ENCODE measurements at places on chromosomes 12 and 14. TPM values are rescaled to one million over a fixed set of nuclear protein-coding genes. Genes with fewer than 3 reads are reported as not detected.

DNA sequence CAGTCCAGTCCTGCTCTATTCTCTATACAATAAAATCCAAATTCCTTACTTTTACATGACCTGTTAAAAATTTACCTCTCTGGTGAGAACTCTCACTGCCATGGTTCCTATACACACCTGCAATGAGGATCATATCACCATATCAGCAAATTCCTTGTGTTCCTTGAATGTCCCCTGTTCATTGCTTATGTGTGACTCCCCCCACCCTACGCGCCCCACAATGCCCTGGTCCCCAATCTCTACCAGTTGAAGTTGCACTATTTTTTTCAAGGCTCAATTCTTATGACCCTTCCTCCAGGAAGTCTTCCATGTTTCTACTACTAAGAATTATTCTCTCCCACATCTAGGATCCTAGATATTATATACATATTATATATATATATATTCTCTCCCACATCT, 82.2 kb upstream of the NEDD1 start:
- no peak for DNase-seq

DNA sequence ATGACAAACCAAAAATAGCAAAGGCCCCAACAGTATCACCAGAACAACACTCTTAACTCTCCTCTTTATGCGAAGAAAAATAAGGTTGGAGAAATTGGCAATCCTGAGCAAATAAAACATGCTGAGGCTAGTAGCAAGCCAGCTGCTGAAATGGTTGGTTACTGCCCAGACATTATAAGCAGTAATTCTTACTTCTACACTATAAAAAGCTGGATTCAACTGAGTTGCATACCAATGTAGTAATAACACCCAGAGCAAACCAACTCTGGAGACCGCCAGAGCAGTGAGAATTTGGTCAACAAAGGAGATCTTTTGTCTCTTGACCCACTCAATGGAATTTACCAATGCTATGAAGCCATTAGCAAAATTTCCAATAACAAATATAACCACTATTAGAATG, 628 bp downstream of the TAS2R30 start:
- DNase-seq = no peak

DNA sequence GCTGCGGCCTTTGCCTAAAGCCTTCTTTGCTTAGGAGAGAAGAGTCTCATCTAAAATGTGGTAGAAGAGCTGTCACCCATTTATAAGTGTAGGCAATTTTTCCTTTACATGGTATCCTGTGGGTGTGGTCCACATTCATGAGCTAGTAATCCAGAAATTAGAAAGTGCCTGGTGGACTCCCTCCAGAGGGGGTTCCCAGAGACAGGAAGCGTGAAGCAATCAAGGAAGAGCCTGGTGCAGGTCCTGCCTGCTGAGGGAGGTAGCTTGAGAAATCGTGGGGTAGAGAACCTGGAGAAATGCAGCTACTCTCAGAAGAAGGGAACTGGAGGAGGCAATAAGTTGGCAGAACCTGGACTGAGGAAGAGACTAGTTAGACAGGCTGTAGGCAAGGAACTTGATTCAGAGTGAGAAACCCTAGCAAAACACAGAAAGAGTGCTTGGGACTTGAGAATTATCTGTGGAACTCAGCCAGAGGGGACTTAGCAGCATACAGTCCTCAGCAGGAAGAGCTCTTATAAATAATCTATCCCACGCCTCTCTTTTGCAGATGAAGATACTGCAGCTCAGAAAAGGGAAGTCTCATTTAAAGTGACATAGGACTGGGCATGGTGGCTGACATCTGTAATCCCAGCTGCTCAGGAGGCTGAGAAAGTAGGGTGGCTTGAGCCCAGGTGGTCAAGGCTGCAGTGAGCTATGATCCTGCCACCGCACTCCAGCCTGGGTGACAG, 182.4 kb upstream of the CCND2 start:
- DNase-seq = no peak

Gene B4GALNT3
- polyA plus RNA-seq = 4.4 TPM

- no peak for DNase-seq
These were observed 102.1 kb downstream of the TMEM117 start for GRCh38 chr12:43937947-43938346.

Gene ENDOU
- 0.33 TPM for polyA plus RNA-seq

Gene MYRFL
- polyA plus RNA-seq = 0.32 TPM

GRCh38 chr12:21655591-21655990, 2.1 kb downstream of the LDHB start:
- DNase-seq = no peak

Gene ASCL1
- polyA plus RNA-seq = 37.3 TPM

Gene RNASE7
- polyA plus RNA-seq = not detected

- no peak for DNase-seq
These were observed 10.3 kb downstream of the ARF3 start for GRCh38 chr12:48946943-48947342.

- DNase-seq = peak; percentile 35
These were observed 4.7 kb downstream of the ACVRL1 start for GRCh38 chr12:51911788-51912711.

DNA sequence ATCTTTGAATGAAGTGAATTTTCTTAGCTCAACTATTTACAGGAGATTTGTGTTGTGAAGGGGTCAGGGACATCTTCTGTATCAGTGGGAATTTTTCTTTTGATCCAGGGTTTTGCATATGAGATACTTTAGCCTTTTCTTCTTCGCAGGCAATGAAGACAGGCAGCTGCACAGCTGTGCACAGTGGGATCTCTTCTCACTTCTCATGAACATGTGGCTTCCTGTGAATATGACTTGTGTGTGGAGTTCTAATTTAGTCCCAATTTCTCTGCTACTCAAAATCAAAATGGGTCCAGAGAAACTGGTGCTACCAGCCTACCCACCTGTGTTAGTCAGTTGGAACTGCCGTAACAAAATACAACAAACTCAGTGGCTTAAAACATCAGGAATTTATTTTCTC, 37.8 kb downstream of the ARF6 start:
- no peak for DNase-seq

GRCh38 chr12:24424889-24425600, 475.6 kb upstream of the SOX5 start:
- peak; percentile 63 for DNase-seq

- no peak for DNase-seq
These were observed 1.1 kb downstream of the BRI3BP start for GRCh38 chr12:124994437-124994975.

Gene SLC35F4
- polyA plus RNA-seq = 14.4 TPM

GRCh38 chr12:3342051-3342450, 149.0 kb upstream of the PRMT8 start:
- DNase-seq = peak; percentile 87

Gene TMEM132C
- polyA plus RNA-seq = 23.1 TPM

GRCh38 chr12:119415714-119416113, 81.2 kb downstream of the CCDC60 start:
- DNase-seq = no peak

Gene ASPG
- 1.6 TPM for polyA plus RNA-seq

Gene APOLD1
- polyA plus RNA-seq = 13.1 TPM

DNA sequence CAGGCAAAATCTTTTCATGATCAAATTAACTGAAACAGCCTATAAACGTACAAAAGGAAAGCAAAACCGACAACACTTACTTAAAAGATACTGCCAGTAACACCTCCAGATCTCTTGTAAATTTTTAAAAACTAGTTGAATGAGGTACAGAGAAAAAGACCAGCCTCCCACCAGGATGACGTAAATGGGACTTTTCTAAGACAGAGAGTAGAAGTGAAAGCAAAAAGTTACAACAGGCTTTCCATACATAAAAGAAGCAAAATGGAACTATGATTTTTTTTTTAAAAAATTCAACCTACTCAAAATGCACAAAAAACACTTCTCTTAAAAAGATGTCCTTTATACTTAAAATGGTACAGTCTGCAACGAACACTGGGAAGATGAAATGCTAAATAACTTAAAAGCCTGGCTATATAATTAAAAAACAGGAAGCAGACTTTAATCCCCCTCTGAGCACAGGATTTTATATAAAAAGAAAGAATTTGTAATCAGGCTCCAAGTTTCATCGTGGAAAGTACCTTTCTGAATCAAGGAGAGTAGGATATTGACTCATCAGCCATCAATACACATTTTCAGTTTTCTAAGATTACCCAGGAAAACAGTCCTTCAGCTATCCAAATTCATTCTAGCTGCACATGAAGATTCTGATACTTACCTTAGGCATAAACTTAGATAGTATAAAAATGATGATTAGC, 14.2 kb upstream of the MYO1A start:
- DNase-seq = no peak

Gene DPF3
- 14.5 TPM for polyA plus RNA-seq

Gene PLEKHH1
- 81.8 TPM for polyA plus RNA-seq

Gene PELI2
- 8.5 TPM for polyA plus RNA-seq

DNA sequence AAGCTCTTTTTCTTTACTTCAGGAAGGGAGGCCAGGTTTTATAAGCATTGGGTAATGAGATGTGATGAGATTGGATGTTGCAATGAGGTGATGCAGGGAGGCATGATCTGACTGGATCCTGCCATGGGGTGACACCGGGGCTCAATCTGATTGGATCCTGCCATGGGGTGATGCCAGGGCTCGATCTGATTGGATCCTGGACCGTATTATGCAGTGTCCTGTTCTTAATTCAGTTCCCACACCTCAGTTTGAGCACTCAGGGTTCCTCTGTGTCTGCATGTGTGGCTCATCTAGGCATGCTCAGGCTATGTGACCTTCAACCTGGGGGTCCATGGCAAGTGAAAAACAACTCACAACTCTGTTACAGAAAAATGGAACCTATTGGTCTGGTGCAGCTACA, 166.4 kb downstream of the SLC15A4 start:
- DNase-seq = no peak

Gene IL23A
- polyA plus RNA-seq = 0.46 TPM

DNA sequence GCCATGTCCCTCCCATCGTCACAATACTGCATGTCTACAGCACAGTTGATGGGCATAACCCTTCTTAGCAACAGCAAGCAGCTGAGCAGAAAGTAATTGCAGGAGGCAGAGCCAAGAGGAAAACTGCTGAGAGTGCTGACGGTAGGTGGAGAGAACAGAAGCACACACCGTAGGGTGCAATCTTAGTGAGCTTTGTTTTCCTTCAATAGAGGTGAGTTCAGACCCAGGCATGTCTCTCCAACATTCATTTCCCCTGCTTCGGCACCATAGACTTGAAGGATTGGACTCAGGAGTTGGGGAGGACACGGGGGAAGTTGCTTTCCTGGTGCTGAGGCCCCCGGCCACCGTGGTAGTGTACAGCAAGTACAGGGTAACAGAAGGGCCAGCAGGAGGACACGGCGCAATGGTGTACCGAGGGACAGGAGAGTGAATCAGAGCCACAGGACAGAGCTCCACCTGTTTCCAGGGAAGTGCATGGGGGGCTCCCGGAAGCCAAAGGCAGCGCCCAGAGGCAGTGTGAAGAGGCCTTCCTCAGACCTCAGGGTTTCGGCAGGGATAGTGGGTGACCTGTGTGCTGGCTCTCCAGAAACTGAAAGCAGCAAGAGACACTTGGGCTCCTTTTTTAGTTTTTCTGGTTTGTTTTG, 36.3 kb upstream of the SINHCAF start:
- DNase-seq = no peak

Gene BBS10
- polyA plus RNA-seq = 29.1 TPM

GRCh38 chr12:13573698-13574321, 377.3 kb downstream of the EMP1 start:
- no peak for DNase-seq

DNA sequence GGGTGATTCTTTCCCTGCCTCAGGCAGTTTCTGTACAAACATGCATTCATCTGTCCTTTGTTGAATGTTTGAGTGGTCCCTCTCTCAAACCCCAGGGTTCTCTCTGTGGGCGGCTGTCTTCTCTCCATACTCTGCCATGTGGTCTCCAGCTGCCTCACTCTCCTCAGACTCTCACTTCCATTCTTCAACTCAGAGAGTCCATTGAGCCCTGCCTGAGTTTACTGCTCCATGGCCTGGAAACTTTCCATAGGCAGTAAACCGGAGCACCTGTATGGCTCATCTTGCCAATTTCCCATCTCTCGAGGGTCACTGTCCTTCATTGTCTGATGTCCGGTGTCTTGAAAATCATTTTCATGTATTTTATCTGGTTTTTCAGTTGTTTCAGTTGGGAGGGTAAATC, 11.3 kb downstream of the C14orf132 start:
- peak; percentile 35 for DNase-seq

Gene LRIG3
- polyA plus RNA-seq = 13.3 TPM

Gene C3AR1
- 6.9 TPM for polyA plus RNA-seq
